Panc1 (cell line): ENCODE measurements at places on chromosomes 5 and 9.

DNA sequence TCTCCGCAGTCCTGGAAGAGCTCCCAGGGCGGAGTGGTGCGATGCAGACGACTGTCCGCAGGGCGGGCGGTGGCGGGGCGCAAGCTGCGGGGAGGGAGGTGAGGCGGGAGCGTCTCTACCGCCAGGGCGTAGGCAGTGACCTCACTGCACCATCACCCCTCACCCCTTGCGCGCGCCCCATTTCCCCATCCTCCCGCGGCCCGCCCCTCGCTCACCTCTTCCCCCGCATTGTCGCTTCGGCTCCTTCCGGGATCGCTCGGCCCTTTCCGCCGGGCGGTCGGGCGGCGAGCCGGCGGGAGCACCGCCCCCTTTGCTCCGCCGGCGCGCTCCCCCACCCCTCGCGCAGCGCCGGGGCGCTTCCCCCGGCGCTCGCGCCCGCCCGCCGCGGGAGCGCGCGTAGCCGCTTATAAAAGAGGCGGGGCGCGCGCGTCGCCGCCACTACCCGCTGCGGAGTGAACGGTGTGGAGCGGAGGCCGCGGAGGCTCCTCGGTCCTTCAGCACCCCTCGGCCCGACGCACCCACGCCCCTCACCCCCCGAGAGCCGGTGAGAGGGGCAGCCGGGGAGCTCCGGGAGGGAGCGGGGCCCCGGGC is at the start of gene SPTAN1:
SPTAN1 (plus strand) TSS at position 435 of the 591 bp plus-strand sequence. CDS start 14,154 bp downstream, outside the sequence.
- DNase-seq: peak; percentile 46

- DNase-seq: no peak
Observed at GRCh38 chr5:180067986-180068385, 3.6 kb downstream of the RNF130 start.

DNA sequence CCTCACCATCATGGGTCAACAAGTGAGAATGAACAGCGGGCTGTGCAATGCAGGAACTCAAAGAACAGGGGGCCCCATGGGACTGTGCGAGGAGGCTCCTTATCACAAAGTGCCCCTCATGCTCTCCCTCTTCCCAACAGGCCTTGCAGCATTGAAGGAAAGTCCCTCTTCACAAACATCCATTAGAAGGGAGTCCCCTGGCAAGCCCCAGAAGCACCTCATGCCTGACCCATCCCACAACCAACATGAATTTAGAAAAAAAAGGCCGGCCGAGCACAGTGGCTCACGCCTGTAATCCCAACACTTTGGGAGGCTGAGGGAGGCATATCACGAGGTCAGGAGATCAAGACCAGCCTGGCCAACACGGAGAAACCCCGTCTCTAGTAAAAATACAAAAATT is 122.6 kb upstream of the FSTL4 start:
- DNase-seq: no peak

DNA sequence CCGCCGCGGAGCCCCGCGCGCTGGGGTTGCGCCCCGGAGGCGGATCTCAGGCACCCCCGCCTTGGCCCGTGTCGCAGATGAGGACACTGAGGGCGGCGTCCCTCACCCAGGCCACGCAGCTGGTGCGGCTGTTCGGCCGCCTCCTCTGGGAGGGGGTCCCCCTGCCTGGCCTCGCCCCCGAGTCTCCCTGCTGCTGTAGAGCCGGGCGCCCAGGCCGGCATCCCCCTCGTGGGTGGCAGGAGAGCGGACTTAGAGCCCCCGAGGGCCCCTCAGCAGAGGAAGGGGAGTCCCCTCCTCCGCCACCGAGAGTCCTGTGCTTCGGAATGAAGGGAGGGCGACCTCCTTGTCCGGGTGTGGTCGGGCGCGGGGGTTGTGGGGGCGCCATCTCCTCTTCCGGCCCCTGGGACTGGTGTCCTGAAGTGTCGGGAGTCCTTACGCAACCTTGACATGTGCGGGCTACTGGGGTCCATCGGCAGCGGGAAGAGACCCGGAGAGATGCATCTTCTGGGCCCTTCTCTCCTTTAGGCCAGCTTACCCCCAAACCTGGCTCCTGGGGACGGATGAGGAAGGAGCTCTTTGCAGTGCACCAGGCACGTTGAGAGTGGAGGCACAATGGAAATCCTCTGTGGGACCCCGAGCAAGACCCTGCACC is 11.7 kb upstream of the EXOSC2 start:
- no peak for DNase-seq

DNA sequence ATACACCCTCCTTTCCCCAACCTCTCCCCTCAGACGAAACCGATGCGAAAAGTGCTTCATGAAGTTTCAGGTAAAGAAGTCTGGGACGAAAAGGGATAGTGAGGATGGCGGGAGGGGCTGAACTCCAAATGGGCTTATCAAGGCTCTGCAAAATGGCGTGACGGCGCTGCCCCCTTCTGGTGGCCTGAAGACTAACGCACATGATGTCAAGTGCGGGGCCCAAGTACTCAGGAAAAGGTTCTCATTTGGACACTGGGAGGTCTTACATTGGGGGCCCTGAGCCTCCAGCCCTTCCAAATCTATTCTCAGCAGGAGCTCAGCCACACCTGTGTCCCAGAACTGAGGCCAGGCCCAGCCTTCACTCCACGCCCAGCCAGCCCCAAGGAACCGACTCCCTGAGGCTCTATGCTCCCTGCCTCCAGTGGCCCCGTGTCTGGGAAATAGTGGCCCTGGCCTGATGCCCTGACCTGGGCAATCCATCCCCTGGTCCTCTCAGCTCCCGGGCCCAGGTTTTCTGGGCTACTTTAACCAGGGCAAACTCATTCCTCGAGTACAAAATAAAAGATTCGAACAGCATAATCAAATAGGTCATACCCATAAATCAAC is 119.9 kb downstream of the KCNIP1 start:
- DNase-seq: no peak

DNA sequence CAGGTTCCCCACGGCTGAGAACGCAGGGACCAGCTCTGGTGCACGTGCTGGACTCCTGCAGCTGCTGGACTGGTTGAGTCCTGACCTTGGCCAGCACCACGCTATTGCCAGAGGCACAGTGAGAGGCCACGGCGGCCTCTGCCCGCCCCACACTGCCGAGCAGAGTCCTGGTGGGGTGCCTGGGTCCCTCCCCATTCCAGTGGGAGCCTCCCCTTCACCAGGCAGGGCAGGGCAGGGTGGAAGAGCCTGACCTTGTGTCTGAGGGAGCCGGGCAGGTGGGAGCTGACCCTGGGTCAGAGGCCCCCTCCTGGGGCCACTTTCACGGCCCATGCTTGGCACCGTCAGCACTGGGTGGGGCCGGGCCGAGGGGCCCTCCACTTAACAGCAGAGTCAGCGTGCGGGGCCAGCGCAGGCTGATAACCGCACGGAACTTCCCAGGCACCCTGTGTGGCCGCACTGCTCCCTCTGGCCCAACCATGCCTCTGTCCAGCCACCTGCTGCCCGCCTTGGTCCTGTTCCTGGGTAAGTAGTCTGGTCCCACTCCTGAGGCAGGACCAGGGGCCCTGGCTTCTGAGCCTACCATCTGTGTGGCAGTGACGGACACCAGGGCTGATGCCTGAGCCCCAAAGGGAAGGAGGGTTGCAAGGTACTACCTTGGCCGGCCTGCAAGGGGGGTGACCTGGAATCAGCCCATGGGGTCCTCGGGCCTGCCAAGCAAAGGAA is at the start of gene MAMDC4:
MAMDC4 (plus strand) TSS at position 406 of the 723 bp plus-strand sequence; CDS start at position 477, 71 bp downstream.
- no peak for DNase-seq

- peak; percentile 28 for DNase-seq
Observed at GRCh38 chr9:104682642-104683041, 11.7 kb upstream of the OR13D1 start.

DNA sequence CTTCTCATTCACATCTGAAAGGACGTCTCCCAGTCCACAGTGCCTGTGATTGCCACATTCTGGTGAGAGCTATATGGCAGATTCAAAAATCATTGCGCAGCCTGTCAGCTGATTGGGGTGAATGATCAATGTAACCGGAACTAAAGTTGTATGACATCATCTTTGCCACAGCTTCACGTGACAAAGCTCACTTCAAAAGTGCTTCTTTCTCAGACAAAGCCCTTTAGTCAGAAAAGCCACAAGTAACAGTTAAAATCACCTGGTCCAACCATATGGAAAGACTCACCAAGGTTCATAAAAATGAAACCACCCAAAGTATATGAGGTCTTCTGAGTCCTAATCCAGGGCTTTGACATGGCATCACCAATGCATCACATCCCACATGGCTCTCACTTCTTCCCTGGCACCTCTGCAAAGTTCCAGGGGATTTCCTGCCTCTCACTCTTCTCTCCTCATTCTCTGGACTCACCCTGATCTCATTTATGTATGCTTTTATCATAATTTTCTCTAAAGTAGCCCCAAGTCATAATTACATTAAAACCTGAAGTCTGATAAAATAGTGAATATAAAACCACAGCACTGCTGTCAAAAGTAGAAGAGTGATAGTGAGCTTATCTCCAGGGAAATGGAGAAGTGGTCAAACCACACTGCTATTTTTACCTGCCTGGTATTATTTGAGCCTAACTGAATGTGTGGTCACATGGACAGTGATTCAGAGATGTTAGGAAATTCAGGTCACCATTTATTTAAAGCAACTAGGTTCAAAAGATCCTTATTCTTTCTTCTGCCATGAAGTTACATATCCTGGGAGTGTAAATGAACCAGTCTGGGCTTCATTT is 193.1 kb upstream of the PTGER4 start:
- no peak for DNase-seq
